Mesenteric fat pad (tissue), 1 donor: ENCODE measurements at places on chromosomes 16 and 17. TPM values are rescaled to one million over a fixed set of nuclear protein-coding genes. Genes with fewer than 3 reads are reported as not detected.

SSTR5 gene
- total RNA-seq = not detected

DNA sequence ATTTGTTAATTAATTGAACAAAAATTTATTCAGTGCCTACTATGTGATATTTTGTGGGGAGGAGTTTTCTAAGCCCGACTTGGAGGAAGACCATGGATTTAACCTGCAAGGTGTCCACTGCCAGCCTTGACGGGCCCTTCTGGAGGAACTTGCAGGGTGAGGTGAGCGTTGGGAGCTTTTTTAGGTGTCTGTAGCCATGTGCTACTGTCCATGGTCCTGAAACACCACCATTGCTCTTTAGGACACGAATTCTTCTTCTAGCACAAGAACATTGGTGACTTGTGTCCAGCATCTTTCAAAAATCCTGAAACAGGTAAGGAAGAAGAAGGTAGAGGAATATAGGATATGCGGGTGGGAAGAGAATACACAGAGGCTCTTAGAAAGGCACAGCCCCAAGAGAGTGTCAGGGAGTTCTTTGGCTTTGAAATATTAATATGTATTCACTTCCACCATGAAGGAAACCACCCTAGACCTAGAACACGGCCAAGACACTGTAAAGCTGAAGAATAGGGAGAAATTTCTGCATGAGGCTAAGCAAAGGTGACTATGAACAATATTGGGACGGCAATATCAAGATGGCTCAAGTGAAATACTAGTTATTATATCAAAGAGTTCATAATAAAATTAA lies 27.9 kb upstream of the OR4D1 start:
- no peak for DNase-seq

GRCh38 chr16:62921904-62922303 lies 885.7 kb upstream of the CDH8 start:
- DNase-seq = no peak

ODAD4 gene
- 0.48 TPM for total RNA-seq

GRCh38 chr17:2980904-2981246 lies 82.5 kb downstream of the OR1D5 start:
- DNase-seq = no peak
